Fibroblast of skin of left quadriceps (primary cell): ENCODE measurements at places on chromosomes 5 and 9.

DNA sequence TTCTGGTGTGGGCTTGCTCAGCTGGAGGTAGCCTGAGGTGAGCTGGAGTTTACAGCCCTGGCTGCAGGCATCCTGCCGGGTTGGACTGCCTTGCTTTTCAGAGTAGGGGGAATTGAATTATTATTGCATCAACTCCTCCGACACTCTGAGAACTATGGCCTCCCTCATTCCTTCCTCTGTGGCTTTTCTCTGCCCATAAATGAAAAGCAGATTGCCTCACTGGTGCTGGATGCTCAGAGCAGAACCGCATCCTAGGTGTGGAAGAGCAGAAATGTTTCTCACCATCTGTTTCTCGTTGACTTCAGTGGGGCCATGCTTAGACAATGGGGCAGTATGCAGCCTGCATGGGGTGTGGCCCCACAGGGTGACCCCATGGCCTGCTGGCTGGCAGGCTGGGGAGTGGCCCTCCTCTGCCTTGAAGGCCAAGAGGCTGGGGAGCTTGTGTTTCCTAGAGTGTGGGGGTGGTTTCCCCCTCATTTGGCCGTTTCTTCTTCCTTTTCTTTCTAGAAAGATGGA, 27.3 kb upstream of the TGFBI start:
- DNase-seq = peak; percentile 97

GRCh38 chr9:106875529-106875928, 12.6 kb downstream of the ZNF462 start:
- DNase-seq = no peak

GRCh38 chr9:85062385-85063022, 393.0 kb downstream of the NTRK2 start:
- no peak for DNase-seq

DNA sequence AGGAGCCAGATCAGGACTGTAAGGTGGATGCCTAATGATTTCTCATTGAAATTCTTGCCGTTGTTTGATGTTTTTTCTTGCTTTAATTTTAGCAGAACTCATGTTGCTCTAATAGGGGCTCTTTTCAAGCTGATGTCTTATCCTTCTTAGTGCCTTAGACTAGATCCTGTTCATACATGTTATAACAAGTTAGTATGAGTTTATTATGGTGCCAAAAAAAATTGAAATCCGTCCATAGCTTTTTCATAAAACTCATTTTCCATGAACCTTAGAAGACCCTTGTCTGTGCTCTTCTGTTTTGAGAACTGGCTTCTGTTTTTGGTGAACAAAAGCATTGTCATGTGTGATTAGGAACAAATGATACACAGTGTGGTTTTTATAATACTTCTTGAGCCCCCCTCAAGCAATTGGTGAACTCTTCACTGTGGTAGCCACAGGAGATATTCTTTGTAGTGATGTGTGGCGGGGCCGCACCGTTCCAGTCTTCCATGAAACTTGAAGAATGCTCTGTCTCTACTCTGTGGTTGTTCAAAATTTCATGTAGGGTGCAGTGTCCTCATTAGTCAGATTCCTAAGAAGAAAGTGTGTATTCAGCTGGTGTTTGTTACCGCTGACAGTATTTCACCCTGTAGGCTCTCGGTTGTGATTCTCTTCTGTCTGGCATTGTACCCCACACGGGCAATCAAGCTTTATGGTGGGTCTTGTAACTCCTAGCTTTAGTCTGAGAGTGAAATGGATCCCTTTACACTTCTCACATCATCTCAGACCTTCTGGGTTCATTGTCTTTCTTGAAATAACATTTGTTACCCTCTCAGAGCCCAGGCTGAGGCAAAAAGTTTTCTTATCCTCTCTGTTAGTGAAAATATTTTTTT, 10.7 kb downstream of the OTULIN start:
- no peak for DNase-seq

DNA sequence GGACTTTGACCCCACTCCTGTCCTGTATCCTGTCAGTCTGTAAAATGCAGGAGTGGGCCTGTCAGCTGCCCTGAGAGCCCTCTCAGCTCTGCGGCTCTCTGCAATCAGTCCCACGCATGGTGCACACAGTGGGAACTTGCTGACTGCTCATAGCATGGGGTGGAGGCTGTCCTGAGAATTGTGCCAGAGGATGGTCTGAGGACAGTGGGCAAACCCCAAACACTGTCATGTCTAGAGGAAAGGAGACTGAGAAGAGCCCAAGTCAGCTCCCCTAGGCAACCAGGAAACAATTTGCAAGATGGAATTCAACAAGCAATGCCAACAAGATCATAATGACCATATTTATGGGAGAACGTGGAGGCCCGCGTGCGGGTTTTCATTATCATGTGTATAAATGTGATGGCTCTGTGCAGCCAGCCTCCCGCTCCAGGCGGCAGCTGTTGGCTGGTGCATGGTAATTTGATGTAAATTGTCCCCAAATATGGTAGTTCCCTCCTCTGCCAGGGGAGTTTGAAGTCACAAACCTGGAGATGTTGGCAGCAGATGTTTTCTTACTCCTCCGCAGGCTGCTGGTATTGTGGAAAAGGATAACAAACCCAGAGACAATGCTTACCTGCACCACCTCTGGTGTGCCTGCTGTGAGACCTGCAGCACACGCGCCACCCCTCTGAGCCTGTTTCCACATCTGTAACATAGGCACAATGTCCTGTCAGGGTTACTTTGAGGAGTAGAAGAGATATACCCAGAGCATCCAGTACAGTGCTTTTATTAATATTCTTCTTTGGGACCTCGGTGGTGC, 39.8 kb upstream of the ALDH1B1 start:
- no peak for DNase-seq

DNA sequence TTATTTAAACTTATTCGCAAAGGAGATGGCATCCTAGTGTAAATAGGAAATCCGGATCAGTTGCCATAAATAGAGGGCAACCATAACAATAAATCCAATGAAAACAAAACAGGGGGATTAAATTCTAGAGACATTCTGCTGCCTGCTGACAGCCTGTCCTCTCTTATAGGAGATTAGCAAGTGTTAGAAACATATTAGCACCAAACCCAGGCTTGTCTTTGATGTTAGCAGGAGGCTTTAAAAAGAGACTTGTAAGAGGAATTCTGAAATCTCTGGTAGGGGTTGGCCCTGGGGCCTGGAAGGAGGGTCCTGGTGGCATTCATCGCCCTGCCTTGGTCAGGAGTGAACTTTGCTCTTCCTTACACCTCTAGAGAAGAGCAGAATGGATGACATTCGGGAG, 21.6 kb downstream of the NDST1 start:
- no peak for DNase-seq

DNA sequence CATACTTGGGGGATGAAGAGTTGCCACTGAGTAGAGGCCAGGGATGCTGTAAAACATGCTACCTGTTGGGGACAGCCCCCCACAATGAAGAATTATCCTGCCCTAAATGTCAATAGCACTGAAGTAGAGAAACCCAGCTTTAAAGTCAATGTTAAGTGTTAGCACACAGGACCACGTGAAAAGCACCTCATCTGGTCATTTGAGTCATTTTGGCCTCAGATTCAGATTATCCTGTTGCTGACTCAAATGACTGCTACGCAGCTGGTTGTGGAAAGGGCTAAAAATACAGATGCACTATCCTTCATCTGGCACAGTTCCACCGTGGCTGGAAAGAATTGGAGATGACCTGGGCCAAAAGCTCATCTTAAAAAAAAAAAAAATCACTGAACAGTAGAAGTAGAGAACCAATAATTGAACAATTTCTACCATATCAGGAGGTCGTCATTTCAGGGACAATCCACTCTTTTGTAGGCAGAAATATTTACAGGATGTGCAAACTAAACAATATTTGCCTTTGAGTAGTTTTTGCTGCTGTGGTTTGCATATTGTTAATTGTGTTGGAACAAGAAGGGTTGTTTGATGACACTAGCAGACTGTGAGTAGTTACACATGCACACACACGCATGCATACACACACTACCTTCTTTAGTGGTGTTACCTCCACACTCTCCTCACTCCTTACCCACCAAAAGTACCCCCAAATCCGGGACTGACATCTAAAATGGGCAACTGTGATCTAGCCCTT, 195.3 kb upstream of the KLF9 start:
- DNase-seq = peak; percentile 73

DNA sequence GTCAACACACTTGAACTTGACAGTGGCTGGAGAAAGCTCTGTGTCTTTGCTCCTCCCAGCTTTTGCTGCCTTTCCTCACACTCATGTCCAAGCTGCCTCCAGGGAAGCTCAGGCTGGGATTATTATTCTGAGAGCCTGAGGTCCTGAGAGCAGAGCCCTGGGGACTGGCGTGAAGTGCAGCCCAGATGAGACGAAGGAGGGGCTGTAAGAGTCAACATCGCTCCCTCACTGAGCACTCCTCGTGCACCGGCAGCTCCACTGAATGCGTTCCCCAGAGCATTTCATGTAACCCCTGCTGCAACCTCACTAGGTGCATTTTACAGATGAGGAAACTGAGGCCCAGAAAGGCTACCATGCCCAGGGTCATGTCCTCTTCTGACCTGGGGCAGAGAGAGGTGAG, 63.5 kb upstream of the PHYKPL start:
- DNase-seq = no peak

DNA sequence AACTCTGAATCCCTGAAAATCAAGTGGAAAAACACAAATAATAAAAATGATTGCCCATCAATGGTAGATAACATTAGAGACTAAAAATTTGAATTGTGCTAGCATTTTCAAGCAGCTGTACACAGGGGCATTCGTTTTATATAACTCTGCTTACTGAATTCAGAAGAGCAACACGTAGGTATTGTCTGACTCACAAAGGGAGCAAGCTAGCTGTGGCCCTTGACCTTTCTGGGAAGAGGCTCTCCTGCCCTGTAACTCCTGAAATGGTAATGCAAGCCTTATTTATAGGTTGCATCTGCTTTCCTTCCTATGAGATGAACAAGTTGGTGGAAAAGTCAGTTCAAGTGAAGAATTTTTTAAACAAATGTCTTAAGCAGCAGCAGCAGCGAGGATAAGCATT, 218.7 kb upstream of the EFNA5 start:
- DNase-seq = no peak

DNA sequence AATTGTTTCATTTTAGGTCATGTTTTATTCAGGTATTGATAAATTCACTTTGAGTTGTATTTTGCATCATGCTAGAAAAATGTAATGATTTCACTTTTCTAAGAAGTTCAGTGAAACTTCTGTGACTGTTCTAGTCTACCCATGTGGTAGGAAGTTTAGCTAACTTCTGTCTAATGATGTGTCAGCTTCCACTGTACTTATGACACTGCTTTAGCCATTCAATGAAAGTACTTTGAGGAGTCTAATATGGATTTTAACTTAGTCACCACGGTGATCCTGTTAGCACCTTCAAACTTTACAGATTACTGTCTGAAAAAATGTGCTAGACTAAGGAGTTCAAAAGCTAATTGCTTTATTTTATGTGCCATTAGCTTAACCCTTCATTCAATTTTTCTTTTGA, 1510.5 kb upstream of the CDH9 start:
- DNase-seq = no peak

GRCh38 chr5:132265336-132266030, 8.0 kb downstream of the PDLIM4 start:
- DNase-seq = peak; percentile 89

- no peak for DNase-seq
Measured at GRCh38 chr9:16304301-16304700, 566.2 kb downstream of the BNC2 start.

- no peak for DNase-seq
Measured at GRCh38 chr5:132483661-132484390, 6.7 kb downstream of the IRF1 start.

DNA sequence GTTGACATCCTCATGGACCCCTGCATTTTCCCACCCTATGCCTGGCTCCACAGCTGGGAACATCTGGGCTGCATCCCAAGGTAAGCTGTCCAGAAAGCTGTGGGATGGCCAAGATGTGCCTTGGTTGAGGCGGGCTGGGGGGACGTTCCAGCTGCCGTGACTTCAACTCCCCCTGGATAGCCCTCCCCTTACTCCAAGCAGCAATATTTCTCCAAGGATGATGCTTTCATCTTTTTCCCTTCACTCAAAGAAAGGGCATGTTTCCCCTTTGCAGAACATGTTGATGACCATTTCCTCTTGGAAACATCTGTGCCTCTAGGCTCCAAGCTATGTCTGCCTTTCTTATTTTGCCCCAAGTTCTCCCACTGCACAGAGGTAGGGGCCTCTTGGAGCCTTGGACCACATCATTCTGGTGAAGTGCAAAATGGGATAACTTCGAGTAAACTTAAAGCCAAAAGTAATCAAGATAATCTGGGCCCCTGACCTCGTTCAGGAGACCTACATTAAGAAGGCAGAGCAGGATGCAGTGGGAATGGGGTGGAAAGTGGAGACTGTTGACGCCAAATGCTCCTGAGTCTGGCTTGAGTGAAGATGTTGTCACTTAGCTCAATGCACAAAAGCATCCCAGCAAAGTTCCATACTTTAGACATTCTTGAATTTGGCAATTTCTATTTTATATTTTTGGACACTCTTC, 175.2 kb downstream of the GAS1 start:
- DNase-seq = no peak

DNA sequence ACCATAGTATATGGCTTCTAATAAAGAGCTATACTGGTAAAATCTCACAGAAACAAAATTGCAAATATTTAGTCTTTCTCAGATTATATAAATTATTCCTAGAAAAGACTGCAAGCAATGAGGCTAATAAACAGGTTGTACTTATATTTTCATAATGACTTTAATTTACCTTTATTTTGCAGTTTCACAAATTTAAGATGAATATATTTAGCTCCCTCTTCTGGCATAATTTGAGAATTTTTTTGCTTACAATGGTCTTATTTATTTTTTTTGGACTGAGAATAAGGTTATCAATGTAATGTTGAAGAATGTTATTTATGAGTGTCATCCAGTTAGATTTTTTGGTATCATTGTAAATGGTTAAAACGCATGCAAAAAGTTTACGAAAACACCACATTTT, 56.7 kb downstream of the PIK3R1 start:
- DNase-seq = no peak
